ENCODE measurements at places on chromosomes 4 and X.

DNA sequence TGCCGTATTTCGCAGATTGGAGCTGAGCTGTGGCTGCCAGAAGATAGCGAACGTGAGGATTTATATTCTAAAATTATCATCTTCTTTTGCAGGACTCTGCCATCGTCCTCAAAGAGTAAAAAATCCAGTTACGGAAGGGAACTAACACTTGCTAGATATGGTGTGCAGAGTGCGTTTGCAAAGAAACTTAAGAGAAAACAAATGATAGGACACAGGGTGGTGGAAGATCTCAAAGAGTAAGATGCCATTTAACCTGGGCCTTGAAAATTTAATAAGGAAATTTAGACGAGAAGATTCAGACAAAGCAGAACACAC lies 566 bp downstream of the LARP7 start:
- no peak for DNase-seq

DNA sequence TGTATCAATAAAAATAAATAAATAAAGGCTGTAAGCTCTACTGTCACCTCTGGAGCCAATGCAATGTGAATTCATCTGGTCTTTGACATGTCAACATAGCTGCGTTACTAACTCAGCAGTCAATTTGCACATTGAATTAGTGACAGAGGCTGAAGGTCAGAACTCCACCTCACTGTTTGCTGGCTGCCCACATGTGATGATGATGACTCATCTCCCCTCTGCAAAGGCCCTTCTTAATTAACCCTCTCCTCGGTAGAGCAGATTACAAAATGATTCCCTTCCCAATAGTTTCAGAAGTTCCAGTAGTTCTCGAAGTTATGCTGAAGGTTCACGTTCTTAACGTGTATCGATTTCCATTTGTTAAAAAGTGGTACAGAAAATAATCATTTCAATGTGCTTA lies 1626.0 kb upstream of the TENM3 start:
- DNase-seq = no peak

- no peak for DNase-seq
These were observed 62.8 kb downstream of the SHISA3 start for GRCh38 chr4:42460043-42460442.

DNA sequence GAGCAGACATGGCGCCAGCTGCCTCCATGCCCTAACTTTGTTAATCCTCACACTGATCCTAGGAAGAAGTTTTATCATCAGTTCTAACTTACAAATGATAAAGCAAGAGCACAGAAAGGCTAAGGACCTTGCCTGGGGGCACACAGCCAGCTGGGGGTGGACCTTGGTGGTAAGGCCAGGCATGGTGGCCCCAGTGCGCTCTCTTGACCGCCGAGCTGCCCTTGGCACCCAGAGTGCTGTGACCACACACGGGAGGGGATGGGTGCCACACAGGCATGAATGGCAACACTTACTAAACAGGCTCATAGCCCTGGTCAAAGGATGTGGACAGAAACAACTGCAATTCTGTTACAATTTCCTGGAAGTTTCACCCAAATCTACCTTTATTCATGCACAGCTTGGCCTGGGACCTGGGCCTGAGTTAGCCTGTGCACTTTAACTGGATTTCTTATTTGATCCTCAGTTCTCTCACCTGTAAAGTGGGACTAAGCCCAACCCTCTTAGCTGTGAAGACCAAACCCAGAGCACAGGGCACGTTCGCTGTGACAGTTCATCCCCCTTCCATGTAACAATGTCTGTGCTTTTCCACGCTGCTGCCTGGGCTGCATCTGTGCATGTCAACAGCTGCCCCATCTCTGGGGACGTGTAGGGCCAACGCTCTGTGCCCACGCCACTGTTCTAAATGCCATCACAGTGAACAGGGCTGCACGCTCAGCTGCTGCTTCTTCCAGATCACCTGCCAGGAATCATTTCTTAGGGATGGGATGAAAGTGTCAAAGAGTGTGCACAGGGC lies 44.8 kb downstream of the ACOX3 start:
- no peak for DNase-seq

DNA sequence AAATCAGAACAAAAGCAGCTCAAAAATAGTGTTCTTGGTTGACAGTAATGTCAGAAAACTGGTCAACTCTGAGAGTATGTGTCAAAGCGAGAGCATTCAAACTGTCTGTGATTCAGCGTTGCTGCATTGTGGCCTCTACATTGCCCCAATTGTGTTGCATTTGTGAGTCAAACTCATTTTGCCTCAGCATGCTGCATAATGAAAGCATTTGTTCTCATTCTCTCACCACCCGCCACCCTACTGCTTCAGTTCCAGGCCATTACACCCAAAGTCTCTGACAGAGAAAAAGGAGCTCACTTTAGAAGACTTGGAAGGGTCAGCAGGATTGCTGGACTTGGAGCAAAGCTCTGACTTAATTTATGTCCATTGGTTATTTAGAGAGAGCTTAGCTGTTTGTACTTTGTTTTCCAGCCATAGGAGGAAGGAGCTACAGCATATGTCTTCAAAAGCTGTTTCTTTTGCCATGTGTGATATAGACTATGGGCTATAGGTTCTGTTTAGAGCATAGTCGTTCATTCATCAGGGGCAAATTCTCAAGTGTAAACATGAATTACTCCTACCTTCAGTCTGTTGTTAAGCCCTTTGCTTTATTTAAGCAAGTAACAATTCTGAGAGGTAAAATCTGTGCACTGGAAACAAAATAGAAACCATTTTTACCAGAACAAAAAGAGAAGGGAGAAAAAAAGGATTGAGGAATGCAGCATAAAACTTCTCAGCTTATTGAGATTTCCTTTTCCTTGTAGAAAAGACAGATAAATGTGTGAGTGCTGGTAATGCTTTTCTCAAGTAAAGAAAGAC lies 153.4 kb upstream of the ANK2 start:
- DNase-seq = no peak

DNA sequence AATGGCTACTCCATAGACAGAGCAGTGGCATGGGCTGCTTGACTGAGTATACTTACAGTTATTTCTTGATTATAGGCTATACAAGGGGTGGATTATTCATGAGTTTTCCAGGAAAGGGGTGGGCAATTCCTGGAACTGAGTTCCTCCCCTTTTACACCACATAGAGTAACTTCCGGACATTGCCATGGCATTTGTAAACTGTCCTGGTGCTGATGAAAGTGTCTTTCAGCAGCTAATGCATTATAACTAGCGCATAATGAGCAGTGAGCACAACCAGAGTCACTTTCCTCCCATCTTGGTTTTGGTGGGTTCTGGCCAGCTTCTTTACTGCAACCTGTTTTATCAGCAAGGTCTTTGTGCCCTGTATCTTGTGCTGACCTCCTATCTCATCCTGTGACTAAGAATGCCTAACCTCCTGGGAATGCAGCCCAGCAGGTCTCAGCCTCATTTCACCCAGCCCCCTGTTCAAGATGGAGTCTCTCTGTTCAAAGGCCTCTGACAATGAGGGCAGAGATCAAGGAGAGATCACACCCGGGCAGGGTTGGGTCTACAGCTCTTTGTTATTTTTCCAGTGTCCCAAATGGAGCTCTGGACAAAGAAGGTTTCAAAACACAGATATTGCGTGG lies 468.4 kb upstream of the PRKX start:
- DNase-seq = no peak

DNA sequence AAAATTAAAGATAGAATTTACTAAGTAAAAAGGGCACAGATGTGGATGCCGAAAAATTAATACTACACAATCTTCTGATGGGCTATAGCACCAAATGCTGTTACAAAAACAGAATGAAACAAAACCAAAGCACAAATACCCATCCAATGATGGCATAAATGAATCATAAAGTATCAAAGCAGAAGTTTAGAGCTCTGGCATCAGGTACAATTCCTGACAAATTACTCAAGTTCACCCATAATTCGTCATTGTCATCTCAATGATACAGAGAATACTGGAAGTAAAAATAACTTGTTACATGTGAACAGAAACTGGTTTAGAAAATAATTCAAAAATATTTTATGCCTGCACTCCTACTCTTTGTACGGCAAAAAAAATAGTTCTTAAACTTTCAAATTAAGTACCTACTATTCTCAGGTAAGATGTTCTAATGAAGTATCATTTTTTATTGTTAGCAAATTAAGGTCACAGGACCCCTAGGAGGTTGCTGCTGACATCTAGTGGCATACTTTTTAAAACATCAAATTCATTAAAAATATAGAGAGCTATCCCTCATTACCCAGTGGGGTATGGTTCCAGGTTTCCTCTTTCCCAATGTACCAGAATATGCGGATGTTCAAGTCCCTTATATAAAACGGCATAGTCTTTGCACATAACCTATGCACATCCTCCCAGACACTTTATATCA lies 126.1 kb downstream of the INPP4B start:
- DNase-seq = no peak

GRCh38 chrX:13515211-13515930 lies 54.0 kb upstream of the EGFL6 start:
- no peak for DNase-seq

DNA sequence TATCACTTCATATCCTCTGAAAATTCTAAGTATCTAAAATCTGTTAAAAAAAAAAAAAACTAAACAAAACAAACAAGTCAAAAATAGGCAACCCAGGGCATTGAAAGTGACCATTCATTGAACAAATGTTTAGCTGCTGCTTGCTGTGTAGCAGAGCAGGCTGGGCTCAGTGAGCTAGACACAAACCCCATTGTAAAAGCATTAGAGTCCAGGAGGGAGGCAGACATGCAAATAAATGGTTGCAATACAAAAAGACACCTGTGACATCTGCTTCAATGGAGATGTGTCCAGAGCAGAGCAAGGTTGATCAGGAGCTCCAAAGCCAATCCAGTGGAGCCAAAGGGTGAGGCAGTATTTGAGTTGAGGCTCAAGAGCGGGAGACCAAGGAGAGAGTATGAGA lies 267.3 kb upstream of the GATB start:
- no peak for DNase-seq

DNA sequence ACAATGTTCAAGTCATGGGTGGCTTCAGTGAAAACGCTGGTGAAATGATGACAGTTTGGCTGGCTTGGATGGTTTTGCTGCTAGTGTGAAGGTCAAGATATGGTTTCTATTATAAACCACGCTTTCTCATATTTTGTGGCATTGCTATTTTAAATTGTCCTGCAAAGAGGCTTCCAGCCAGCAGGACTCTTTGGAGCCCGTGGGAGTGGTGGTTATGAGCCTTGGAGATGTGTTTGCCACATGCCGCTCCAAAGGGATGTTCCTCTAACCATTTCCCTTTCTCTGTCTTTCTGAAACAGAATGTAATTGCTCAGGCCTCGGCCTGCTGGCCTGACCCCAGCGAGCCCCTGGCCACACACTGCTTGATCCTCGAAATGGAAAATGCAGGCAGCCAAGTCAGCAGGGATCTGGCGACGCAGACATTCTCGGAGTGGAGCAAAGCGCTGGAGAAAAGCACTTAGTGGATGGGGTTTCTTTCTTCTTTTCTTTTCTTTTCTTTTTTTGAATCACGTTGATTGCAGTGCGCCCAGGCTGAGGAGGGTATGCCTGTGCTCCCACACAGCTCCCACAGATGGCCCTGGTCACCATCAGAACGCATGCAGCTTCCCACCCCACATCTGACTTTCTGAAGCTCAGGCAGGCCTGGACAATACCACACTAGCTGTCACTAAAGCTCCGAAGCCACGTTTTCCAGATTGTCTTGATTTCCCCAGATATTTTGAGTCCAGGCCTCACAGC lies 114.0 kb downstream of the ENPP6 start:
- DNase-seq = no peak
